Nucleus accumbens (tissue), 56 donors: ENCODE measurements at places on chromosomes 4 and X.

- no peak for DNase-seq
Observed at GRCh38 chr4:77430847-77431246, 174.8 kb upstream of the CXCL13 start.

GRCh38 chr4:2954358-2955185 is 8.6 kb downstream of the NOP14 start:
- no peak for DNase-seq

- DNase-seq: no peak
Observed at GRCh38 chrX:1874416-1874815, 259.6 kb downstream of the ASMT start.

- no peak for DNase-seq
Observed at GRCh38 chr4:144851948-144852347, 206.0 kb downstream of the HHIP start.

DNA sequence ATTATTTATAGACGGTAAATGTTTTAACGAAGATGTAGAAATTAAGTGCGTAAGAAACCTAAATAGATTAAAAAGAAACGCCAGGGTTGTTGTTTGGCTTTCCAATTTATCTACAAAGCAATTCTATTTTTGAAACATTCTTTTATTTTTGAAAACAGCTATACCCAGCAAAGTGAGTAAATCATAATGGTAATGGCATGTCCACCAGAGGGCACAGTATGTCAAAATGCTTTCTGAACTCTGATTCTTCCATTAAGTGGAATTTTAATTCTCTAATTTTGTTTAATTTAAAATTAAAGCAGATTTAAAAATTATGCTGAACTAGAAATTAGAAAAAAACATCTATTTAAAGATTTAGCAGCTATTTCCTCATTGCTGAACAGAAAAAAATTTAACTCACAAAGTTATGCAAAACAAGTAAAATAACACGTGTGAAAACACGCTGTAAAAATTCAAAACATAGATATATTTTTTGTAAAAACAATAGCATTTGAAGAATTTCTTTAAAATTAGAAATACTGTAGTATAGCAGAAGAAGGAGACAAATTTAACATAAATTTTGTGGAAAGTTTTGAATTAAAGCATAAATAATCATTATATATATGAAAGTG is 26.5 kb downstream of the RASSF6 start:
- DNase-seq: no peak

DNA sequence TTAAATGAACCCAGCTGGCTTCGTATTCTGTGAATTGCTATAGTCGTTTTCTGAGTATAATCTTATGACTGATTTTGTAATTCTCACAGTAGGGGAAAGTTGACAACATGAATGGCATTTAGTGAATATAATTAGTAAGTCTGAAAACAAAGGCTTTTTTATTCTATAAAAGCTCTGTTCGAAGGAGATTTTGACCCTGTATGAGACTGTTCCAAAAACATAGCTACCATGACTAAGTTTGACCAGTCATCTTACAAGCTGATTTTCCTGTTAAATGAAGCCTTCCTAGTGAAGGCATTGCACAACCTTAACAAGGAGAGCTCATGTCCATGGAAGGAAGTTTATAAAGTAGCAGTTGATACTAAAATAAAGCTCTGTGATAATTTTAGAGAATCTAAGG is 242.3 kb downstream of the RPA4 start:
- DNase-seq: no peak

- no peak for DNase-seq
Observed at GRCh38 chrX:103517246-103517645, 2.0 kb downstream of the RAB40A start.

DNA sequence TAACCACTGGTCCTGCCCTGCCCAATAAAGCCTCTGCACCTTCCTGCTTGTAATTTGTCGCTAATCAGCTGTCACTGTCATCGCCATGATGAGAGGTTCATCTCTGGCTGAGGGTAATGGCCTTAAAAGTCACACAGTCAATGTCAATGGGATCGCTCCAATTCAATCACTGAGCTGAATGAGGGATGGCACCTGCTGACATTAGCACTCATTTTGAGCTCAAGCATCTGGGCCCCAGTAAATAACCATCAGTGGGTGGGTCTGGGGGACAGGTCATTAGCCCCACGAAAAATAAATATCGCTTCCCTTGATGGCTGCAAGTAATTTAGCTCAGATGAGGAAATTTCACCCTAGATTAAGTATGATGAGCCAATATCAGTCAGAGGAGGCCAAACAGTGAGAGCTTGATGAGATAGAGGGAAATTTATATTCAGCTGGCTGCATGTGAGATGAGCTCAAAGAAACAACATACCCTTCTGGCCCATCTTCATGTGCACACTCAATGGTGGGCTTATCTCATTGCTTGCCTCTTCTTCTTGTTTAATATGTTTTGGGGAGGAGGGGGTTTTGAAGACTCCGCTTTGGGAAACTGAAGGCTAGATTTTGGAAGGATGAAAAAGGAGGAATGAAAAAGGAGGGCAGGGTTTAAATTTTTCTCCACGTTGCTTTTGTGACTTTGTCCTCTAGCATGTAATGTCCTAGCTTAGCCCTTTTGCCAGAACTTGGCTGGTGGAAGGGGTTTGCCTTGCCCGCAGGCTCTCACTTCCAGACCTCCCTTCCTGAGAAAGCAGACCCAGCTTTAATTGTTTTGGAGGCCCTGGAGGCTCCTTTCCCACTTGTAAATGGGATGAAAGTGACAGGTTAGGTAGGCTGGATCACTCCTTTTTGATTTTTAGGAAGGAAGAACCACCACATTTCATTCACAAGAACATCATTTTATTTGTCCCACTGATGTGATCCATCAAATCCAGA is 84.8 kb upstream of the PAQR3 start:
- no peak for DNase-seq

DNA sequence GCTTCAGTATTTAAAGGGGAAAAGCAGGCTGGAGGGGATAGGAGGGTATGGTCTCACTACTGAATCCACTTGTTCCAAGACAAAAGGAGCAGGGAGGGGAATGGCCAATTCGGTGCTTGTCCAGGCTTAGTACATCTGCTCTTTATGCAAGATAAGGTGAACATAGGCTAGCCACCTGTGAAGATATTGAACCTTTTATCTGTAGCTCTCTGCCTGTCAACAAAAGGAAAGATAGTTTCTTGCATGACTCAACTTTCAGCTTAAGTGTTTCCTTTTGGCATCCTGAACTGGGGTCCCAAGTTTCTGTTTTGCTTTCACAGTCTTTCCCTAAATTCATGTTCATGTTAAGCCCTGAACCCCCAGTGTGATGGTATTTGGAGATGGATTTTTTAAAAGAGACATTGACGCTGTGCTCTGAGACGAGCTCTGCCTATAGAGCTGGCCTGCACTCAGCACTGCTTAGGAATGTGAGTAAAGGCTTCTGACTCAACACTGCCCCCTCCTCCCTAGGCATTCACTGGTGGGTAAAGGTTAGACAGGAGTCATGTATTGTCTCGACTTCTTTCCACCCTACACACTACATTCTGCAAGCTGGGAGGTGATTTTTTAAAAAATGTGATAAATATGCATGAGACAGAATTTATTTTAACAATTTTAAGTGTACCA is 28.2 kb downstream of the FAM149A start:
- no peak for DNase-seq

GRCh38 chrX:40290517-40290916 is 192.8 kb upstream of the BCOR start:
- DNase-seq: no peak

- DNase-seq: no peak
Observed at GRCh38 chr4:170698334-170698733, 608.6 kb upstream of the AADAT start.

GRCh38 chr4:77012726-77013125 is 63.1 kb downstream of the CCNI start:
- DNase-seq: no peak

- DNase-seq: no peak
Observed at GRCh38 chr4:7872264-7872771, 67.3 kb downstream of the AFAP1 start.

GRCh38 chr4:55143858-55144257 is 18.5 kb upstream of the KDR start:
- no peak for DNase-seq

DNA sequence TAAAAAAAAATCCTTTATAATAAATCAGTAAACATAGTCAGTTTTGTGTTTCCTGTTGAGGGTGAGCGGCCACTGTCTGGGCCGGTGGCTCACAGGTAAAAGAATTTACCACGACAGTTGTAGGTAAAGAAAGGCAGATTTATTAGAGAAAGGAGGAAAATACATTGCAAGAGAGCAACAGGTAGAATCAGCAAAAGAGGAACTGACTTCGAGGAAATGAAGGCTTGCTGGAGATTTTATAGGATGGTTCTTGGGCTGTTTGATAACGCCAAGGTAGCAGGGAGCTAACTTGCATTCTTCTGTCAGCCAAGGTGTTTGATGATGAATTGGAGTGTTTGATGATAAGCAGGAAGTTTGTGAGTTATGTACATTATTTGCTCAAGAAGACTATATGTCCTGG is 2.8 kb downstream of the ZNF157 start:
- DNase-seq: no peak

GRCh38 chrX:65997978-65998717 is 41.7 kb downstream of the VSIG4 start:
- DNase-seq: no peak

GRCh38 chrX:53571494-53571893 is 115.0 kb downstream of the HUWE1 start:
- no peak for DNase-seq

DNA sequence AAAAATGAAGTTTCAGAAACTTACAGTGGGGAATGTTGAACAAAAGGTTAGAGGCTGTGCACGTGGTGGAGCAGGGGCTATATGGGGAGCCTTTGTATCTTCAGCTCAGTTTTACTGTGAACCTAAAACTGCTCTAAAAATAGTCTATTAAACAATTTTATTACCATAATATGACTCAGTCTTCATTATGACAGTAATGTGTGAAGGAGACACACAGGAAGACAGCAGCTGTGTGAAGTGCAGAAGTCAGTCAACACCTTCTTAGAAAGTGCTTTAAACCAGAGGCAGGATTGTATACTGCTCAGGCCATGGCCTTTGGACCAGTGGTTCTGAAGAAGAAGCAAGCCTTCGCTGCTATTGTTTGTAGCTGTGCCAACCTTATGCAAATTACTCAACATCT is 89.7 kb downstream of the ARHGAP10 start:
- no peak for DNase-seq
